A172 (cell line): ENCODE measurements at places on chromosomes 7 and 10. TPM values are rescaled to one million over a fixed set of nuclear protein-coding genes. Genes with fewer than 3 reads are reported as not detected.
A peak's percentile ranks its signal among the peaks of the same experiment; 100 is the strongest.

The STOX1 gene
- total RNA-seq, result 0.96 and 2.3 TPM in 2 replicates

GRCh38 chr7:6227294-6227846 is 45.1 kb downstream of the CYTH3 start:
- DNase-seq, result no peak

GRCh38 chr10:102119417-102120141 is 589 bp downstream of the LDB1 start:
- DNase-seq, result peak; percentile 72

- no peak for DNase-seq
Measured at GRCh38 chr7:143299840-143300239, 11.7 kb downstream of the CASP2 start.

DNA sequence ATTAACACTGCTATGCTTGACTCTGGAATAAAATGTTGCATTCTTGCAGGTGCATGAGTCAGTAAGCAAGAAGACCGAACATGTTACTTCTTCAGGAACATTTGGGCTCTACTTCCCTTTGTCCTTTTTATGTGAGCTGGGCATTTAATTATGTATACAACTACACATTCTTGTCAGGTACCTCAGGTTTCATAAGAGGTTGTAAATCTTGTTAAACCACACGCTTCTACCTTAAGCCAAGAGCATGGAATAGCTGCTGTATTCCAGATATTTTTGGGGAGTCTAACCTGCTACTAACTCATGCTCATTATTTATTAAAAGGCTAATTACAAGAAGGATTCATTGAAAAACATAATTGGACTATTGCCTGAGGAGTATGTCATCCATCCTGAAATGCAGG is 414.2 kb upstream of the KLF6 start:
- no peak for DNase-seq

- no peak for DNase-seq
Measured at GRCh38 chr10:21495002-21495751, 30.3 kb downstream of the SKIDA1 start.

The CALML3 gene
- total RNA-seq, result not detected in 2 replicates

- DNase-seq, result no peak
Measured at GRCh38 chr7:97025983-97026714, 1.5 kb upstream of the DLX5 start.

- no peak for DNase-seq
Measured at GRCh38 chr10:61304746-61305145, 148.4 kb downstream of the TMEM26 start.

- no peak for DNase-seq
Measured at GRCh38 chr10:14116021-14116420, 214.7 kb downstream of the FRMD4A start.

DNA sequence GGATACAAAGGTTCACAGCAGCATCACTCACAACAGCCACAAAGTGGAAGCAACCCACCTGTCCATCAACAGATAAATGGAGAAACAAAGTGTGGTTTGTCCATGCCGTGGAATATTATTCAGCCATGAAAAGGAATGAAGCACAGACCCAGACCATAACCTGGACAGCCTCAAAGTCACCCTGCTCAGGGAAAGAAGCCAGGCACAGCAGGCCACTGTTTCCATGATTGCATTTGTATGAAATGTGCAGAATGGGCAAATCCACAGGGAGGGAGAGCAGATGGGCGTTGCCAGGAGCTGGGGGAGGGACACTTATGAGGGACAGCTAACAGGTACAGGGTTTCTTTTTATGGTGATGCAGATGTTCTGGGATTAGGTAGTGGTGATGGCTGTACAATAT is 30.3 kb downstream of the FOXL3 start:
- DNase-seq, result no peak

DNA sequence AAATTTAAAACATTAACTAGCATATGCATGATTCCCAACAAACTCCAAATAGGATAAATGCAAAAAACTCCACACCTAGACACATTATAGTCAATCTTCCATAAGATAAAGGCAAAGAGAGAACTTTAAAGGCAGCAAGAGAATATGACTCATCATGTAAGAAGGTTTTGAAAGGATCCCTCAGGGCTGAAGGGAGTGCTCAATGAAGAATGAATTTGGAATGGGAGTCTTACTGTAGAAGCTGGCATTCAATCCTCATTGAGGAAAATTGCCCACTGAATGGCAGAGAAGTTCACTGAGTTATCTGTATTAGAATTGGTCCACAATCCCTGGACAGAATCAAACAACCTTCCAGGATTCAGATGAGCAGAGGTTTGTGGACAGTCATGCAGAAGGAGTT is 26.1 kb upstream of the ZNF365 start:
- DNase-seq, result no peak

DNA sequence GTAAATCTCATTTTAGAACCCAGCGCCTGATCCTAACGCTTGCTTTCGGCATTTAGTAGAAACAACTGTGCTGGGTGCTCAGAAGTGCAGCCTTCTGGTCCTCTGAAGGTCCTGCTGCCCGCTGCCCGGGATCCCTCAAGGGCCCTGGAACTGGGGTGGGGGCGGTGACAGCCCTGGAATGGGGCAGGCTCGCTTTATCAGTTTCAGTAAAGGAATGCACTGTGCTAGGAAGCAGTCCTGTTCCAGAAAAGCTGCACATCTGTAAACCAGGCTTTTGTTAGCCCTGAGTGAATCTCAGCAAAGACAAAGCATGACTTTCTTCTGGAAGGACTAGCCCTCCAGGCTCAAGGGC is 254.6 kb downstream of the TNS3 start:
- DNase-seq, result no peak

The MPP7 gene
- 124 and 142 TPM in 2 replicates for total RNA-seq

- peak; percentile 97 for DNase-seq
Measured at GRCh38 chr7:7438851-7439250, 96.8 kb downstream of the COL28A1 start.

The HYAL4 gene
- total RNA-seq, result not detected in 2 replicates

DNA sequence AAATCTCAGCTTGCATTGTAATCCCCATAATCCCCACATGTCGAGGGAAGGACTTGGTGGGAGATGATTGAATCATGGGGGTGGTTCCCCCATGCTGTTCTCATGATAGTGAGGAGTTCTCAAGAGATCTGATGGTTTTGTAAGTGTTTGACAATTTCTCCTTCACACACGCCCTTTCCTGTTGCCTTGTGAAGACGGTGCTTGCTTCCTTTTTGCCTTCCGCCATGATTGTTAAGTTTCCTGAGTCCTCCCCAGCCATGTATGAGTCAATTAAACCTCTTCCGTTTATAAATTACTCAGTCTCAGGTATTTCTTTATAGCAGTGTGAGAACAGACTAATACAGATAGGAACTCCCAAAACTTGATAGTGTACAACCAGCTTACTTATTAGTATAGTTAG is 98.6 kb downstream of the CREM start:
- DNase-seq, result peak; percentile 46

DNA sequence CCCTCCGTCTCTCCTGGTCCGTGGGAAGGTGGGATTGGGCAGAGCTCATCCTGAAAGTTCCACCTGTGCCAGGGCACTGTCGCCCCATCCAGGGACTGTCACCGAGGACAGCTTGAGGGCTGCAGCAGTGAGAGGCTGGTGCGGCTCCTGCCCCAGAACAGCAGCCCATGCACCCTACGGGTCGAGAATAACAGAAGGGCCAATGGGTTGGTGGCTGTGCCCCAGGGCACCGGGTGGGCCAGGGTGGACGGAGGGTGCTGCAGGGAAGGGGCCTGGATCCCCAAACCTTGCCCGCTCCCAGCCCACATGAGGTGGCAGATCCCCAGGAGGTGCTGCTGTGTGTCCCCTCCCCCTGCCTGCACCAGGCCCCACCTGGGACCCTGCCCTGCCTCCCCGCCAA is 23.9 kb downstream of the UNCX start:
- no peak for DNase-seq

The FOXP2 gene
- 0.12 and 0.14 TPM in 2 replicates for total RNA-seq

GRCh38 chr10:32253276-32253675 is 93.7 kb downstream of the EPC1 start:
- peak; percentile 82 for DNase-seq

GRCh38 chr10:113252650-113253618 is 299.9 kb upstream of the HABP2 start:
- no peak for DNase-seq

The SLC26A3 gene
- total RNA-seq, result not detected in 2 replicates

- no peak for DNase-seq
Measured at GRCh38 chr10:86956848-86957448, 467 bp downstream of the MMRN2 start.

DNA sequence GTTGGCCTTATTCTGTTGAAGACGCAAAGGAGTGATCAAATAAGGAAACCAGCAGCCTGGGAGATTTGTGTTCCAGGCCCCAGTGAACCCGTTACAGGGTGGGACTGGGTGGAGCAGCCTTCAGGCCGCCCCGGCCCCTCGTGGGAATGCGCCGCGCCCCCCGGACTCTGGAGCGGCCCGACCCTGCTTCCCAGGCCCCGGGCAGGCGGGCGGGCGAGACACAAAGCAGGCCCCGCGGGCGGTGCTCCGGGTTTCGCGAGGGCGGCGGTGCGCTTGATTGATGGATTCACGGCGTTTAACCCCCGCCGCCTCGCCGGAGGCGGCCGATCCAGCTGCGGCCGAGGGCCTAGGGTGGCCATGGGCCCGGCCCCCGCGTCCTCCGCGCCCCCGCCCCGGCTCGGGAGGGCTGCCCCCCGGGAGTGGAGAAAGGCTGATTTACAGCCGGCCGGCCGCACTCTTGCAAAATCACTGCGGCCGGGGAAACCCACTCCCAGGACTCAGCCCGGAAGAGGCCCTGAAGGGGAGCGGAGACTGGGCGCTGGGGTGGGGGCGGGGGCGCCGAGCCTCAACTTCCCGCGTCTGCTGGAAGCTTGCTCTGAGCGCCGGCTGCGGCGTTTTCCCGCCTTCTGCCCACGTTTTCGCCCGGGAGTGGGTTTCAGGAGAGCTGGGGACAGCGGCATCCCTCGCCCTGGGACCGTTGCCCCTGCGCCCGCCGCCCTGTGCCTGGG is 299.6 kb upstream of the NFE2L3 start:
- DNase-seq, result no peak

The NOS3 gene
- total RNA-seq, result 0.74 and 2.5 TPM in 2 replicates

GRCh38 chr7:461453-462172 is 58.0 kb downstream of the PDGFA start:
- DNase-seq, result peak; percentile 55

GRCh38 chr7:1579481-1580421 is 9.9 kb upstream of the PSMG3 start:
- DNase-seq, result peak; percentile 81

- no peak for DNase-seq
Measured at GRCh38 chr10:35506741-35507140, 98.4 kb upstream of the GJD4 start.

The UCN3 gene
- total RNA-seq, result not detected in 2 replicates
